ENCODE measurements at places on chromosomes 13 and 19.

GRCh38 chr19:19256072-19256969 lies 16.8 kb downstream of the TM6SF2 start:
- DNase-seq, result no peak

DNA sequence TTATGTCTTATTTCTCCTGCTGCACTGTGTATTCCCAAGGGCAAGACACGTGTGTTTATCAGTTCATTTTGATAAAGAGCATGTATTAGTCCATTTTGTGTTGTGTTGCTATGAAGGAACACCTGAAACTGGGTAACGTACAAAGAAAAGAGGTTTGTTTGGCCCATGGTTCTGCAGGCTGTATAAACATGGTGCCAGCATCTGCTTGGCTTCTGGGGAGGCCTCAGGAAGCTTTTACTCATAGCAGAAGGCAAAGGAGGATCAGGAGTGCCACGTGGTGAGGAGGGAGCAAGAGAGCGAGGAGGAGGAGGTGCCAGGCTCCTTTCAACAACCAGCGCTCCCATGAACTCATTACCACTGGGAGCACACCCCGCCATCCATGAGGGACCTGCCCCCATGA lies 214.0 kb downstream of the UQCRFS1 start:
- DNase-seq, result no peak

GRCh38 chr19:30630289-30631032 lies 258.3 kb downstream of the ZNF536 start:
- no peak for DNase-seq

DNA sequence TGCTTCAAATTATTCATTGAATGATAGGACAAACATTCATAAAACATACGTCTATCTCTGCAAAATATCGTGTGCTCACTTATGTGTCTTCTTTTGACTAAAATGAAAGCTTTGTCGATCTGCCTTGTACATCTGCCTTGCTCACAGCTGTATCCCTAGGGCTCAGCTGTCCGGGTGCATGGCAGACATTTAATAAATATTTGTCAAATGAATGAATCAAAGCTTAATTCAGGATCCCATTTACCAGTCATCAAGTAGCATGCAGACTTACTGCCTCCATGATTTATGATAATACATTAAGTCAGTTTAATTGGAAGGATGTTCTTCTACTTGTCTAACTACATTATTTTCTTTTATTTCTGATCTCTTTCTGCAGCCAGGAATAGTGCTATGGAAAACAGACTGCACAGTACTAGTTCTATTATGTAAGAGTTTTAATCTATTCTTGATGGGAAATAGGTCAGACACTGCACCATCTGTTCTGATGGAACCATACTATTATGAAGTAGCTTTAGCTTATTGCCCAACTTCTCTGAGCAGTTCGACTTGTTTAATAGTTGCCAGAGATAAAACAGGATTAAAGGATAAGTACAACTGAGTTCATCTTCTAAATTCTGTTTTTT lies 13.2 kb downstream of the SLC46A3 start:
- no peak for DNase-seq

DNA sequence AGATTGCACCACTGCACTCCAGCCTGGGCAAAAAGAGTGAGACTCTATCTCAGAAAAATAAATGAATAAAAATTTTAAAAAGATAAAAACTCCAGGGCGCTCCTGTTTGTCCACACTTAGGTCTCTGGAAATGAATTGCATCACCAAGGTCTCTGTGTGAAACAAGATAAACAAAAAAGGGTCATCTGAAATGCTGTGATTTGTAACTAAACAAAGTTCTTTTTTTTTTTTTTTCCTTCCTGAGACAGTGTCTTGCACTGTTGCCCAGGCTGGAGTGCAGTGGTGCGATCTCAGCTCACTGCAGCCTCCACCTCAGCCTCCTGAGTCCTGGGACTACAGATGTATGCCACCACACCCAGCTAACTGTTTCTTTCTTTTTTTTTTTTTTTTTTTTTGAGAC lies 11.5 kb downstream of the FZR1 start:
- no peak for DNase-seq

DNA sequence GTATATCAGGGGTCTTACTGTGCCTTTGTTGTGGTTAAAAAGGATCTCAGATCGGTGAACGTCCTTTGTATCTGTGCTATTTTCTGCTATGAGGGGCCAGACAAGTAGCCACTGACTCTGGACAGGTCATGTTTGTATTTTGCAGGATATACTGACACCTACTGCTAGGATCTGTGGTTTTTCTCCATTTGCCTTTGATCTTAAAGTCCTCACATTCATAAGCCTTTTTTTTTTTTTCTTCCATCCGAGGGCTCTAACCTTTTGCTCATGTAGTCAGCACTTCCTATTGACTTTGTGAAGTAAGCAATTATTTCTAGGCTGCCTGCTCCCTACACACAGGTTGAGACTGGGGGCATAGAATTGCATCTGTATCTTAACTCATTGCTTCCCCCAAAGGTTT lies 106.2 kb downstream of the SLITRK5 start:
- DNase-seq, result no peak

DNA sequence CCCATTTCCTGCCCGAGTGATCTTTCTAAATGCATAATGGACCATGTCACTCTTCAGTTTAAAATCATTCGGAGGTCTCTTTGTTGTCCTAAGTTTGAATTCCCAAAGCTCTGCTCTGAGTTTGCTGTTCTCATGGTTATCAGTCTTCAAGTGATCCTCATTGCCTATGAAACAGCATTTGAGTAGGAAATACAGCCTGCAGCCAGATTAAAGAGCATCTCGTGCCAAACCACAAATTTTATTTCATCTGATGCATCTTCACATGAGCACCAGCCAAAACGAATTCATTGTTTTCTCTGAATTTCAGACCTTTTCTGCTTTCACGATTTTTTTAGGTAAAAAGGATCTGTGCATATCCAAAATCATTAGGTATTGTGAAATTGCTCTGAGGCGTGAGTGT lies 299.6 kb downstream of the TDRD3 start:
- no peak for DNase-seq

DNA sequence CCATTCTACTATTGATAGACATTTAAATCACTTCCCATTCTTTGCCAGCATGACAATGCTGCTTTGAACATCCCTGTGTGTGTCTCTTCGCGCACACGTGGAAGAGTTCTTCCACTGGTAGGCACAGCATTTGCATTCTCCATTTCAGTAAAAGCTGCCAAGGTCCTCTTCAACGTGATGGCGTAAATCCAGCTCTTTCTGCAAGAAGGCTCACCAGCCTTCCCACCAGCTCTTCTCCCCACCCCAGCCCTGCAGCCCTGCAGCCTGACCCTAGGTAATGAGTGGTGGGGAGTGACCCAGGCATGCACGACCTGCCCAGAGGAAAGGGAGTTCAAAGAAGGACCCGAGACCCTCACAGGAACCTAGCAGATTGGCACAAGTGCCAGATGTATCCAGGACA lies 31.7 kb upstream of the FFAR2 start:
- DNase-seq, result no peak

DNA sequence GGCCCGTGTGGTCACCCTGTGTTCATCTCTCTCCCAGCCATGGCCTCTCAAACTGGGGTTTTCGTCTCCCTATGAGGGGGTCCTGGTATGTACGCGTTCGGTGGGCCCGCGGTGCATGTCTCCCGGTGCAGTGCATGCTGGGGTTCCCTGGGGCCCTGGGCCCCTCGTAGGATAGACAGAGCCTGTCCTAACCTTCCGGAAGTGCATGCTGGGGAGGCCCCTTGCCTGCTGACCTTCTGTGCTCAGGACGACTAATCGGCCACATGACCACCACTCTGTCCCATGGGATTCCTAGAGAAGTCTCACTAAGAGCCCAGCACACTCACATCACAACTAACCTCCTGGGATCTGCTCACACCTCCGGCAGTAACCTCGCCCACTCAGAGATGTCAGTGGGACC lies 4.9 kb upstream of the USE1 start:
- no peak for DNase-seq

- DNase-seq, result peak; percentile 61
Measured at GRCh38 chr13:52846567-52847321, 1.7 kb downstream of the PCDH8 start.

GRCh38 chr19:35872180-35872579 lies 3.8 kb downstream of the APLP1 start:
- no peak for DNase-seq

DNA sequence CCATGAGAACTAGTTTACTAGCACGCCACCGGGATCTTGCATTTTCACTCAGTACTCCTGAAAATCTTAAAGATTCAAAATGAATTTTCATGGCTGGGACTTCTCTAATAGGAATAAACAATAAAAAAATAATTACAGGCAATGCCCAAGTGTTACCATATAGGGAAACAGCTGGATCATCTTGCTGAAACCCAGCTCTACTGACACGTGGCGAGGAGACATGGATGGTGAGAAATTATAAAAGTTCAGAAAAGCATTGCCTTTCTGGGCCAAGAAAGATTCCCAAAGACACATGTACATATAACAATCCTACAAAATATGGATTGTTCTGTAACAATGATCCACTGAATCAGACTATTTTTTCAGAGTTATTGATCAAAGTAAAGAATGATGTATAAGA lies 209.3 kb downstream of the RGCC start:
- DNase-seq, result no peak

DNA sequence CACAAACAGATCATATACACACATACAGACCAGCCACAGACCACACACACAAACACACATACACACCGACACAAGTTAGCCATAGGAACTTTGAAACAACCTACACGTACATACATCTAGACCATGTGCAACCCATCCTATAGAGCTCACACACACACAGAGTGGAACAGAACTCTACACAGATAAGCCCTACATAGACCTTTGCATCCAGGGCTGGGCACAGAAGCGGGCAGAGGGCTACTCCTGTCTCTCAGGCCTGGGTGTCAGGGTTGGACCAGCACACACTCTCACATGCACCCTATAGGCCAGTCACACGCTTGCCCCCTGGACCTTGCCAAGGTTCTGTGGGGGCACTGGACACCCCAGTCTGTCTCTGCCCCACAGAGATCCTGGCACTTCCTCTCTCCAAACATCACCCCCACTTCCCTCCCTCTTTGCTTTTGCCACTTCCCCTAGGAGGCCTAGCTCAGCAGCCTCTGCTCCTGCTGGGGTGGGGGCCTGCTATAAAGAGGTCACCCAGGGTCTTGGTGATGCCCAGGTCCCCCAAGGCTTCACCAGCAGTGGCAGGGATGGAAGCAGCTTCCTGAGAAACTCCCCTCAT lies 5.8 kb upstream of the JUNB start:
- DNase-seq, result no peak

DNA sequence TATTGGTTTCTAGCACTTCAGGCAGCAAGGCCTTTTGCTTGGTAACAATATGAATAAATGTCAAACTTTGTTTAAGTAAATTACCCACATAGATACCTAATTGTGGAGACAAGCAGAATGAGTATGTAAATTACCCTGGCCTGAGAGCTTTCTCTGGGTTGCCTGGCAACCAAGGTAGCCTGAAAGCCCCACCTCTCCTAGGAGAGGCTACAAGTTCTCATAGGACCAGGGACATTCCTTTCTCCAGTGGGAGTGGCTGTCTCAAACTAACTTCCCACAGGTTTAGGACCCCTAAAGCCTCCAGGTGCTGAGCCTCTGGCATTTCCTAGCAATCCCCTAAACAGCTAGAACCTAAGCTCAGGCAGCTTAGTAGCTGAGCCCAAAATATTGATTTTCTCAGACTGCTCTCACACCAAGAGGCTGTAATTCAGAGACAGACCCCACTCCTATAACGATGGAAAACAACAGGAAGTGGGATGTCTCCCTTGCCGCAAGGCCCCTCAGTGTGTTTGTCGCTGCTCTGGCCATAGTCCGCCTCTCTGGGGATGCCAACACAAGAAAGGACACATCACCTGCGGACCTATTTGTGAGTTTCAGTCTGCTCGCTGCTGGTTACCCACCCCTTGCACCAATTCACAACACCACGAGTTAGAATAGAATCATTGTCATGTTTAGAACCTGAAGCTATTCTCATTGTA lies 207.3 kb downstream of the DLEU7 start:
- no peak for DNase-seq

GRCh38 chr13:68927387-68928026 lies 1180.1 kb upstream of the ATXN8OS start:
- no peak for DNase-seq

- peak; percentile 72 for DNase-seq
Measured at GRCh38 chr19:17184371-17184841, 30.8 kb upstream of the USE1 start.

DNA sequence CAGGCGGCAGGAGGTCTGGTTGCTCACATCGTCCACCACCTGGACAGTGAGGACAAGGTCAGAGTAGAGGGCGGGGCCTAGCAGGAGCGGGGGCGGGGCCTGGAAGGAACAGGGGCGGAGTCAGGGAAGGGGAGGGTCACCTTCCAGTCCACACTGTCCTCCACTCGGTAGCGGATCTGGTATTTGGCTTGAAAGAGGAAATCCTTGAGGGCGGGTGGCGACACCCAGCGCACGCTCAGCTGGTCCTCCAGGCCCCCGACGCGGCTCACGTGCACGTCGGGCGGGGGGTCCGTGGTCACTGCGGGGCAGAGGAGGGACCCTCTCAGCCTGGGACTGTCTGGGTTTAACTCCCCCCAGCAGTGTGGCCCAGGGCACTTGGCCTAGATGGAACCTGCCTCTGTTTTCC lies 8.2 kb downstream of the REX1BD start:
- DNase-seq, result peak; percentile 22

- no peak for DNase-seq
Measured at GRCh38 chr13:104817271-104817670, 1718.2 kb downstream of the EFNB2 start.

GRCh38 chr13:30464496-30465342 lies 1.0 kb downstream of the HMGB1 start:
- DNase-seq, result peak; percentile 73

- no peak for DNase-seq
Measured at GRCh38 chr19:42017040-42017439, 23.0 kb upstream of the ATP1A3 start.

DNA sequence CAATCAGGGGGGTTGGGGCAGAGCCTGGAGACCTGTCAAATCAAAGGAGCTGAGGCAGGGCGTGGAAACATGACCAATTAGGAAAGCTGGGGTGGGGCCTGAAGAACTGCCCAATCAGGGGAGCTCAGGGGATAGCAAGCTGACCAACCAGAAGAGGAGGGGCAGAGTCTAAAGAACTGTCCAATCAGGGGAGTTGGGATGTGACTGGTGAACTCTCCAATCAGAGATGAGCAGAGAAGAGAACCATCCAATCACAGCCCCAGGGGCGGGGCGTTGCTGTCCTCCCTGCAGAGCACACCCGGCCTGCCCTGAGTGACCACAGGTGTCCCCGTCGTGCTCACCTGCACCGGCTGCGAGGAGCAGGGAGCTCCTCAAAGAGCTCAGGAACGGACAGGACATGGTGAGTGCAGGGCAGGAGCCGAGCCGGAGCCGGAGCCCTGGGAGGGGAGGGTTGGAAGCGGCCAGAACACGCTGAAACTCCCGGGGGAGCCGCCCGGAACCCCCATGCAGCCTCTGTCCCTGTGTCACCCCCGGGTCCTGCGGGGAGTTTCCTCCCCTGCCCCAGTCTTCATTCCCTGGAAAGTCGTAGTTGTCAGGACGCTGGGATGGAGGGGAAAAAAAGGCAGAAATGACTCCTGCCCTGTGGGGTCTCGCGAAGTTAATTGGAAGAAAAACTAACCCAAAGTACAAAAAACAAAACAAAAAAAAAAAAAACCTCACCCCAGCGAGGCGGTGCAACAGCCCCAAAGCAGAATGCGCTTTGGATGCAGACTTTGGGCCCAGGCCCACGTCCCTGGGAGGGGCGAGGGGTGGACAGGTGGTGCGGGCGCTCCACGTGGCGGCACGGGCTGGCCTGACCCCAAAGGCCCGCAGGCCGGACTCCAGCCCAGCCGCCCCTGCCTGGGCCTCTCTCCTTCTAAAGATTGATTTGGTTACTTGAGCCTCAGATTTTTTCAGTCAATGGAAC lies at the start of gene ZNF556:
TSS of gene ZNF556 (plus strand) at position 311 of the 967 bp plus-strand sequence. CDS start at position 398, 87 bp downstream.
- no peak for DNase-seq

- DNase-seq, result no peak
Measured at GRCh38 chr19:27660428-27660827, 1552.5 kb downstream of the UQCRFS1 start.

GRCh38 chr13:80245162-80245733 lies 95.7 kb downstream of the SPRY2 start:
- no peak for DNase-seq

Data from activated naive CD4-positive, alpha-beta T cell treated with anti-CD3 and anti-CD28 coated beads for 36 hours (primary cell).